ENCODE measurements at places on chromosomes 6 and 20. TPM values are rescaled to one million over a fixed set of nuclear protein-coding genes. Genes with fewer than 3 reads are reported as not detected.

The DZANK1 gene
- total RNA-seq, result 1.9 TPM

The IL17F gene
- total RNA-seq, result not detected

The ULBP2 gene
- total RNA-seq, result 1.8 TPM

The ARFGEF3 gene
- total RNA-seq, result not detected

The TINAG gene
- not detected for total RNA-seq

The LHFPL5 gene
- not detected for total RNA-seq

The ZNF831 gene
- total RNA-seq, result 24.9 TPM

The GJA1 gene
- total RNA-seq, result not detected

The COL11A2 gene
- 2.8 TPM for total RNA-seq

The CST3 gene
- total RNA-seq, result 21.8 TPM

The RNF144B gene
- total RNA-seq, result 3.5 TPM

The GATA5 gene
- not detected for total RNA-seq
